ENCODE measurements at places on chromosomes 11 and 22. TPM values are rescaled to one million over a fixed set of nuclear protein-coding genes. Genes with fewer than 3 reads are reported as not detected.

- peak; percentile 75 for DNase-seq
These were observed 38.0 kb downstream of the METTL15 start for GRCh38 chr11:28146123-28146751.

DNA sequence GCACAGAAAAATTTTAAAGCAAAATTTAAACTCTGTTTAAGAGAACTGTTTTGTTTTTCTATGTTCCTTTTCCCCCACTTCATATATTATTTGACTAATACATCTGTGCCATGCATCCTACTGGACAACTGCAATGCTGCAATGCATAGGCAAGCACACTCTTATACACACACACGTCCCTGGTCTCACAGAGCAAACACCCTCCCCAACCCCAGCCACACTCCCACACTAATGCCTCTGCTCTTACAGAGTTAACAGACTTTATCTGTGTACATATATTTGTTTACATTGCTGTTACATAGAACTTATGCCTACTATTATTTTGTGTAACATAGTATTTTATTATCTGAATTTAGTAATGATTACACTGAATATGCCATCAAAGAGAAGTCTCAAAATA, 25.5 kb upstream of the CTSC start:
- no peak for DNase-seq

DNA sequence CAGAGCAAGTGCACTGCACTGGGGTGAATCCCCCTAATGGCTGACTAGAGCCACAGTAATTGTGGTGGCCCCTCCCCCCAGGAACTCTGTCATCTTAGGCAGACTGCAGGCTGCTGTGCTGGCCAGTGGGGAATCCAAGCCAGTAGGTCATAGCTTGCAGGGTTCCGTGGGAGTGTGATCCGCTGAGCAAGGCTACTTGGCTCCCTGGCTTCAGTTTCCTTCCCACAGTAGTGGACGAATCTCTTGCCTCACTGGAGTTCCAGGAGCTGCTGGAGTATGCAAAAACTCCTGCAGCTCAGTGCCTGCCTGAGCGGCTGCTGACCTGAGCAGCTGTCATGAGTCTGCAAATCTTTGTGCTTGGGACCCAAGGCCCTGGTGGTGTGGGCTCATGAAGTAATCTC, 13.2 kb downstream of the OOSP3 start:
- DNase-seq = peak; percentile 11

- DNase-seq = no peak
These were observed 9.2 kb upstream of the P2RY6 start for GRCh38 chr11:73262851-73263495.

GRCh38 chr11:110026858-110027626, 66.2 kb upstream of the ZC3H12C start:
- DNase-seq = no peak

DNA sequence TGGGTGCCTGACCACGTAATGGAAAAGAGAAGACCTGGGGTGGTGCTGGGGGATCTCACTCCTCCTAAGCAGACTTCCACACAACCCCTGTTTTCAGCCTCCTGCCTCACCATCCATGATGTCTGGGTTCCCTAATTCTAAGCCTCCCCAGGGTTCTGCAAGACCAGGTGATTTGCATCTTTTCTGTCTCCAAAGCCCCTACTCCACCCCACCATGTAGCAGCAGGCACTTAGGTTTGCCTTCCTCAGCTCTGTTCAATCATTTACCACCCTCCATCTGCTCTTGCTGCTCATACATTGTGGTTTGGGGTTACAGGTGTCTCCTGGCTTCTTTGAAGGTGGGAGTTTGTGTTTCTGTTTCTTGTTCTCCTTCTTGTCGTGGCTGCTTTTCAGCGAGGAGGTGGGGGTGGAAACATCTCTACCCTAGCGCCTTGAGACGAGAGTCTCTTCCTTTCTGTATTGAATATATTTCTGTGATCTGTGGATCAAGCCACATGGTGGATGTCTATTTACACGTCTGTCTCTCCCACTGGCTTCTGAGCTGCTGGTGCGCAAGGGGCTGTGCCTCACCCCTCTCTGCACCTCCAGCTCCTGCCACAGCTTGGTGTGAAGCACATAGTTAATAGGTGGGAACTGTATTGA, 6.6 kb upstream of the SSTR3 start:
- DNase-seq = no peak

The C11orf97 gene
- not detected for total RNA-seq

The APOBEC3F gene
- 0.97 TPM for total RNA-seq

The C11orf98 gene
- total RNA-seq = 116 TPM

The FAM180B gene
- total RNA-seq = not detected

All from Daoy (cell line).